Hippocampal formation (tissue), 2 donors: ENCODE measurements at places on chromosomes 4 and X.

DNA sequence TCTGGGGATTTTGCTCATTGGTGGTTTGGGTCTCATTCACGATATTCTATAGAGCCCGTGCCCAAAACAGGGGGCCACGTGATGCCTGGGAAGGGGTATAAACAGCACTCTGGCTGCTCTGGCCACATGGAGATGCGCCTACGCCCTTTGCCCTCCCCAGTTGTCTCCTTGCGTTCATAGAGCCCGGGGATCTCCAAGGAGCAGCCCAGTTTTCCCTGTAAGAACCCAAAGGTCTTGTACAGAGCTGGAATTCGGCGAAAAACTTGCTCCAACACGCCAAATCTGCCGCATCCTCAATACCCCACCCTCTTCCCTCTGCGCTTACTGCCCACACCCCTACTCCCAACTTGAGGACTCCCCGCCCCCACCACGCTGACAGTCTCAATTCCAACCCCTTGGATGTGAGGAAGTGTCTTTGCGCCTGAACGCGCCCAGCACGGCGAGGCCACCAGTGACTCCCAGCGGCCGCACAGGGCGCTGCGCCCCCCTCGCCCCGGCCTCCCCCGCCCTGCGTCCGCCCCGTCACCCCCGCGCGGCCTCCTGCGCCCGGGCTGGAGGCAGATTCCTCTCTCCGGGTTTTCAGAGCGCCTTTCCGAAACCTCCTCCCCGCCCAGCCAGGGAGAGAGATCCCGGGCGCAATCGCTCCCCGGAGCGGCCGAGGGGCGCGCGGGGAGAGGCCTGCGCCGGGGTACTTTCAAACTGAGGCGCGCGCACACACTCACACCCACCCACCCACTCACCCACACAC lies at the start of gene NHS:
Gene NHS, plus strand, starts transcription at position 582 of the 748 bp plus-strand sequence. CDS start 558 bp downstream, outside the sequence.
- no peak for DNase-seq

DNA sequence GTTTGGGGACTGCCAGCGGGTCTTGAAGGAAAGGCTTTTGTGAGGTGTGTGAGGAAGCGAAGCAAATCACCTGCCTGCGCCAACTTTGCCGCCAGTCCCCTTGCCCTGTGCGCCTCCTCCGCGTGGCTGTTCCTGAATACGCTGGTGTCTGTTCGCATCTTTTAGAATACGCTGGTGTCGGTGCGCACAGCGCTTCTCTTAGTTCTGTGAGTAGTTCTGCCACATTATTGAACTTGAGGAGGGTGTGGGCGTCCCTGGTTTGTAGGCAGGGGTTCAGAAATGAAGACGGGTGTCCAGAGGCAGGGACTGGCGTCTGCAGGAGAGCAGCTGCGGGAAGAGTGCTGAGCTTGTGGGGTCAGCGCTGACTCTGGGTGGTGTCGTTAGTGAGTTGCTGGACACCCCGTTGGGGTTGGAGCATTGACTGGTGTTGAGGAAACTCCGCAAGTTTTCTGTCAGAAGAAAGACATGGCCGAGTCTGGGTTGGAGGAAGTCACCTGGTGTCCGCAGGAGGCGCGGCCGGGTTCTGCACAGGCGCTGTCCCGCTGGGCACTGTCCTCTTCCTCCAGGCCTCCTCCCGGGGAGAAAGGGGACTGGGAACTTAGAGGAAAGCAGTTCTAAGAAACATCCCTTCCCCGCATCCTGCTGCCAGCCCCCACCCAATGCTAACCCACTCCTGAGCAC lies 930 bp downstream of the ZNF718 start:
- DNase-seq: no peak

DNA sequence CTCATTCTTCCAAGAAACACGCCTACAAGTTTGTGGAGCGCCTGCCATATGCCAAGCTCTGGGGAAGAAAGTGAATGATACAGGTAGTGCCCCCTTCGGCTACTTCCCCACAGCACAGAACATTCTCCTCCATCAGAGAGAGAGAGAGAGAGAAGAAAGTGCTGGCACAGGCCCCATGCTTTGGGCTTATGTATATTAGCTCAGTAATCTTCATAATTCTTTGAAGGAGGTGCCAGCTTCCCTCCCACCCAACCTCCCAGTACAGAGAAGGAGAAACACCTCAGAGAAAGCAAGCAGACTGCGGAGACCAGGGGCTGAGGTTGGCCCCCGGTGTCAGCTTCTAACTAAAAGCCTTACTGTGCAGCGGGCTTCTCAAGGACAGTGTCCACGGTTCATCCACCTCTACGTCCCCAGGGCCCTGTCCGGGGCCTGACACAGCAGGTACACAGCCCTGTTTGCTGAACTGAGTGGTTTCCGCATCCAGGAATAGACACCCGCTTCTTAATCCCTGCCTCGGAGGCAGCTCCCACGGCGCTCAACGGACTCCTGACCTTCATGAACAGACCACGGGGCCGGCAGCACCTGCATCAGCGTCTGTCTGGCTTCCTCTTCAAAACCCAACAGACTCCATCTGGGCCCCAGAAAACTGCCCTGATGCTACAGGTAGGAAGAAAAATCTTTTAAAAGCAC lies 50.2 kb downstream of the JAKMIP1 start:
- DNase-seq: no peak

GRCh38 chr4:115356176-115356575 lies 242.8 kb upstream of the NDST4 start:
- DNase-seq: no peak

- no peak for DNase-seq
Observed at GRCh38 chr4:138758876-138759553, 256.6 kb upstream of the NOCT start.

DNA sequence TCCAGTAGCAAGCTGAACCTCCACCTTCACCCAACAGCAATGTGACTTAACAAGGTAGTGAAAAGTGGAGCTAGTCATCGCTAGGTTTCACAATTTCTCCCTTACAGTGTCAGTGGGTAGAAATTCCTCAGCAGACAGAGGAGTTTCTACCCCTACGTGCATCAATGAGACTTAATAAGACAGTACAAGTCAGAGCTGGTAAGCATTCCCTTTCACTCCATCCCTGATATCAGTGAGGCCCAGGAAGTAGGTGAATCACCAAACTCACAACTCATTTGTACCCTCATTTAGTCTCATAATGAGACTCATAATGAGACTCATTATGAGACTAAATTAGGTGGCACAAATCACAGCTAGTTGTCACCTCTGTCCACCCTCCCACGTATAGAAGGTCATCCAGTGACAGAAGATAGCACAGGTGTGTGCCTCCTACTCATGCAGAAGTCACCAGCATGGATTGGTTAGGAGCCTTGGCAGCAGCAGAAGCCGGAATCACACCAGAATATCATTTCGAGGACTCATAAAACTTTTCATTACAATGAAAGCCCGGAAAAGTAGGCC lies 50.8 kb upstream of the NUDT10 start:
- no peak for DNase-seq

- no peak for DNase-seq
Observed at GRCh38 chr4:184826691-184827270, 1.0 kb upstream of the ACSL1 start.

- DNase-seq: no peak
Observed at GRCh38 chr4:93299118-93299517, 529.4 kb upstream of the ATOH1 start.

DNA sequence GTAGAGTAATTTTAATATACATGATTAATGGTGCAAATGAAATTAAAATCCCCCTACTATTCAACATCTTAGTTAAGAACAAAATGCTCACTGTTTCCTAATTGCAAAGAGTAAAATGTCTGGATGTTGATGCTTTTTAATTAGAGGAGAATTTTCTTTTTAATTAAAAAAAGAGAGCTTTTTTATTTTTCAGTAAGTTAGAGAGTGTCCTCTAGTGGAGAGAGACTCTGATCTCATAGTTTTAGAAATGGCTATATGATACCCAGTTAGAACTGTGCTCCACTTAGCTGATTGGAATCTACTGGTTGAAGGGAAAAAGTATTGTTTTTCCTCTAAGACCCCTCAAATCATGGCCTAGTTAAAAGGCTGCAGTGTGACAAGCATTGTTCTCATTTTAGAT lies 312.0 kb upstream of the MAGEB2 start:
- DNase-seq: peak; percentile 52

- no peak for DNase-seq
Observed at GRCh38 chrX:78075787-78076389, 28.2 kb upstream of the PGK1 start.

- DNase-seq: no peak
Observed at GRCh38 chrX:18883234-18883960, 100.5 kb downstream of the PHKA2 start.

GRCh38 chr4:20683766-20684165 lies 16.5 kb upstream of the PACRGL start:
- no peak for DNase-seq

- DNase-seq: no peak
Observed at GRCh38 chr4:154526151-154526550, 24.0 kb downstream of the PLRG1 start.

DNA sequence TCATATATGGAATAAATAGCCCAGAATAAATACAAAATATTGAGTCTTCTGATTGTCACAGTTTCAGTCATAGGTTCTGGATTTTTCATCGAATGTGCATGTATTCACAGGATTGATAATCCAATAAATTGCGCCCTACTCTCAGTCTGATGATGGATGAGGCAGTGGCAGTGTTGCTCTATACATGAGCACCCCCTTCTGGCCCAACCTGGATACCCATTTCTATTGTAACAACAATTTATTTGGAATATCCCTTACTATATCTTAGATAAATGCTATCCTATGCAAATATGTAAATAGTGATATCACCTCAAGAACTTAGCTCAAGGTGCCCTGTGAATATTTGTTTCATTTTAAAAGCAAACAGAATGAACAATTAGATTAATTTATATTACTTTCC lies 733.7 kb upstream of the PABPC4L start:
- DNase-seq: no peak

DNA sequence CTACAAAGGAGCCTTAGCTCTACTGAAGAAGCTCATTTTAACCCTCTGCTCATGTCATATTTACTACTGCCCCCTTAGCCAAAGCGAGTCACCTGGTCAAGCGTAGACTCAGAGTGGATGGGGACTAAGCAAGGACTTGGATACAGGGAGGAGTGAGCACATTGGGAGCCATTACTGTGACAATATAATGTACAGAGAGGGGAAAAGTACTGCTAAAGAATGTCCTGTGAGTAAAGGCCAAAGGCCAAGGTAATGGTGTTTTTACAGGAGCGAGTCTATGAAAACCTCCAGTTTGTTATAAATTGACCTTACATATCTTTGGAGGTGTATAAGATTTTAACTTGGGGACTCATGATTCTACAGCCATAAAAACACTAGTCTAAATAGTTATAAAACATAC lies 10.6 kb upstream of the GK start:
- DNase-seq: no peak

DNA sequence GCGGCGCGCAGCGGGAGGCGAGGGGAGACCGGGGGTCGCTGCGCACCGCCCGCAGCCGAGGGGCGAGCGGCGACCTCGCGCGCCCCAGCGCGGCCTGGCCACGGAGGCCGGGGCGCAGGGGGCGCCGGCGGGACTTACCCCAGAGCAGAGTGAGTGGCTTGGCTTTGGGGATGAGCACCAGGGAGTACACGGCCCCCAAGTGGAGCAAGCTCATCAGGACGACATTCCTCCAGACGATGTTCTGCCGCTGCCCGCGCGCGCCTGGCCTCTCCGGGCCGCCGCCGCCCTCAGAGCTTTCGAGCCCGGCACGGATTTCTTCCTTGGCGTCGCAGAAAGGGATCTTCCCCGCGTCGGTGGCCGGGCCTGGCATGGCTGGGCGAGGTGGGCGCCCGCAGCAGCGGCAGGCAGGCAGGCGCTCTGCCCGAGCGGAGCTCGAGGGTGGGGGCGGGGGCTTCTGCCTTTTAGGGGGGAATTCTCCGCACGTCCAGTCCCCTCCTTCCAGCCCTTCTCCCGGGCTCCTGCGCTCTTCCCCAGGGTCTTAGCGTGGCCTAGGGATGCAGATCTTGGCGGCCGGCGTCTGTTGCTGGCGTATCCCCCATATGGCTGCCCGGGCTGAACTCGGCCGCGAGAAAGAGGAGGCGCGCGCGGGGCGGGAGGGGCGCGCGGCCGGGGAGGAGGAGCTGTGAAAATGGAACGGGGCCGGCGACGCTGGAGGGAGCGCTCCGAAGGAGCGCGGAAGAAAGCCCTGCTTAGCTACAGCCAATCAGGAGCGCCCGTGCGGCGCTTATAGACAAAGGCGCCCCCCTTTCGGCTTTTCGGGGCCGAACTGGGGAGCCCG lies at the start of gene SCD5:
Gene SCD5, minus strand, starts transcription at position 629 of the 838 bp plus-strand sequence. Its CDS starts 259 bp downstream, at position 370.
- DNase-seq: peak; percentile 87

DNA sequence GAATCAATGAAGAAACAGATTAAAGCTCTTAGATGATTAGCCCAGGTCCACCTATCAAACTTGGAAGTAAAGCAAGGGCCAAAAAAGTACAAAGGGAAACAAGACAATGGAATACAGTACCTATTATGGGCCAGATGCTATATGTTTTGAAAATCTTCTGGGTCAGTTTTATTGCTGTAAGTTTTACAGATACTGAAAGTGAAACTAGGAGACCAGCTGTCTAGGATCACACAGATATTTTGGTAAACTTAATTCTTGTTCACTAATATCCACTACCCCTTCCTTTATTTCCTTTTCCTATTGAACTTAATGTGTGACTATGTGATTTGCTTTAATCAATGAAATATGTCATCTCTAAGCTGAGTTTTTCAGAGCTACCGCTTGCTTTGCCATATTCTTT lies 505.4 kb upstream of the PITX2 start:
- no peak for DNase-seq

DNA sequence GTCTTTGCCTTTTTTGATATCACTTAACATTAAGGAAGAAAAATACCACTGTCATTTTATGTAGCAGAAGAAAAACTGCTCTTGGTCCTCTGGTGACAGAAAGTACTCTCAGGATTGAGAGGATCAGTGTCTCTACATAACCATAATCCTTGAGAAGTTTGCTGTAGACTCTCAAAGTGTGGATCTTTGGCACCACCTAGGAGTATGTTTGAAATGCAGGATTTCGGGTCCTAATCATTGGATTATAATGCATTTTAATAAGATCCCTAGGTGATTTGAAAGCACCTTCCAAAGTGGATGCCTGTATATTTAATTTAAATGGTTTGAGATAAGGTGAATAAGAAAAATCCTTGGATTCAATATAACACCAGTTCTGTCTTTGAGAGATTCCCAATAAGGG lies 23.2 kb downstream of the MOB1B start:
- DNase-seq: no peak

- DNase-seq: no peak
Observed at GRCh38 chr4:145883101-145883694, 55.4 kb downstream of the ZNF827 start.

- no peak for DNase-seq
Observed at GRCh38 chr4:88381123-88381522, 2.5 kb downstream of the HERC6 start.

DNA sequence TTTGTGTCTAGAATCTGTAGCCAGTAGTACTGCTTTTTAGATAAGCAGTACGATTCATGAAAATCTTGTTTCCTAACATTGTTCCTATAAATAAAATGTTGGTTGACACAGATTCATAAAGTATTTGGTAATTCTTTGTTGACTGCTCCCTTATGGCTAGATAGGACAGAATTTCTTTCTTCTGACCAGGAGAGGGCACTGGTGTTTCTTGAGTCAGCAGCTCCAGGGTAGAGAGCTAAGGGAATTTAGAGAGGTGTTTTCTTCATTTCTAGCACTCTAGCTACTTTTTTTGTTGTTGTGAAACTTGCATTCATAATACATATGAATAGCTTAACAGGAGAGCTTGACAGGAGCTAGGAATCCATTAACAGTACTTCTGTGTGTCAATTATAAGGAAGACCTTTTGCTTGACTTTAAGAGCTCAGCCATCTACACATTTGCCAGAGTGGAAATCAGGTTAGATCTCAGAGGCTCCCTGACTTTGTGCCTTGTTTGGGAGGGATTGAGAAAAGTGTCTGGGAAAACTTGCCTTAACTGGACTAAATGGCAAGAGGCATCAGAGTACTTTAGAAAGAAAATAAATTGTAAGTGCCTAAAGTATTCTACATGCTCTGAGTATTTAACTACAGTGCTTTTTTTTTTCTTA lies 756.1 kb downstream of the SH3BGRL start:
- no peak for DNase-seq
